Renal pelvis (tissue), 12 donors: ENCODE measurements at places on chromosomes 2 and 18. TPM values are rescaled to one million over a fixed set of nuclear protein-coding genes. Genes with fewer than 3 reads are reported as not detected.

GRCh38 chr2:166293984-166294383, 81.8 kb downstream of the SCN9A start:
- no peak for DNase-seq

- DNase-seq, result no peak
Observed at GRCh38 chr2:11941201-11942177, 195.1 kb downstream of the LPIN1 start.

- DNase-seq, result no peak
Observed at GRCh38 chr2:70751881-70752280, 16.1 kb downstream of the ADD2 start.

The KLHL30 gene
- polyA plus RNA-seq, result 0.36 TPM

The BCL11A gene
- polyA plus RNA-seq, result 16.1 TPM

DNA sequence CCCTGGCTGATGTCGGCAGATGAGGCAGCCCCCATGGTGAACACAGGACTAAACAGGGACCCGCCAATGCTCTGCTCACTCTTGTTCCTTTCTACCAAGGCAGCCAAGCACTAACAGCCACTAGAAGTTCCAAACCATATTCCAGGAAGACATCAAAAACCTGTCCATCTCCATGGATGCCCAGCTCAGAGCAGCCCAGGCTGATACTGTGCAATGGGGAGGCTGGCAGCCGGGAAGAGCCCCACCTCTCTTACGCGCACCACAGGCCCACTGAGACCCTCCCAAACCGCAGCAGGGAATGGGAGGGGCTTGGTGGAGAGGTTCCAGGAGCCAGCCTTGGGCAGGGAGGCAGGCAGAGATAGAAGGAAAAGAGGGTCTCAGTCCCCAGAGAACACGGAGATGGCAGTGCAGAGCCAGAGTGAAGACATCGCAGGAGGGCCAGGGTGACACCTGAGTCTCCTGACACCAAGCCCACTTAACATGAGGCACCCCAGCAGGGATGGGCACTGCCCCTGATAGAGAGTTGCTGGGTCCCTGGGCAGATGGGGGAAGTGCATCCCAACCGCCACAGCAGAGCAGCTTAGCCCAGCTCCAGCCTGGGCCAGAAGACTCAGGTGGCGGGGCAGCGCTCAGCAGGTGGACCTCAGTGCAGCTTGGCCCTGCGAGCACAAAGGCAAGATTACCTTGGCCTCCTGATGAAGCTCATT, 3.4 kb downstream of the HS6ST1 start:
- DNase-seq, result no peak

GRCh38 chr2:1550076-1550475, 136.8 kb downstream of the TPO start:
- DNase-seq, result no peak

DNA sequence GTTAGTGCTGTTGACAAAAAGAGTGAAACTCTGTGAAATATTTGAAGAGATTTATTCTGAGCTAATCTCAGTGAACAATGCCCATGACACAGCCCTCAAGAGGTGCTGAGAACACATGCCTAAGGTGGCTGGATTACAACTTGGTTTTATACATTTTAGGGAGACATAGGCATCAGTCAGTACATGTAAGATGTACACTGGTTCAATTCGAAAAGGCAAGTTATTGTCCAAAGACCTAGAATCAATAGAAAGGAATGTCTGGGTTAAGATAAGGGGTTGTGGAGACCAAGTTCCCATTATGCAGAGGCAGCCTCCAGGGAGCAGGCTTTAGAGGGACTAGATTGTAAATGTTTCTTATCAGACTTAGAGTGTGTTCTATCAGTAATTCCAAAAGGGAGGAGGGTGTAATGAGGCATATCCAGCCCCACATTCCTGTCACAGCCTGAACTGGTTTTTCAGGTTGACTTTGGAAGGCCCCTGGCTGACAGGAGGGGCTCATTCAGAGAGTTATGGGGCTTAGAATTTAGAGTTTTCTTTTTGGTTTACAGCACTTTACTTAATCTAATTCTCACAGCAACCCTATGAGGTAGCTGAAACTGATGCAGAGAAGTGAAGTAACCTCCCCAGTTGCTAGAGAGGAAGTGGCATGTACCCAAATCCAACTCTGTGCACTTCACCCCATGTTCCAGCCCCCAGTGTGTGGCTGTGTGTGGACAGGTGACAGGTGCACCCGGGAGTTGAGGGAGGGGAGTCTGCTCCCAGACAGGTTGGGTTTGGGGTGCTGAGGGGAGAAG, 28.3 kb upstream of the ASAP2 start:
- DNase-seq, result peak; percentile 76

The MRPL33 gene
- 153 TPM for polyA plus RNA-seq

DNA sequence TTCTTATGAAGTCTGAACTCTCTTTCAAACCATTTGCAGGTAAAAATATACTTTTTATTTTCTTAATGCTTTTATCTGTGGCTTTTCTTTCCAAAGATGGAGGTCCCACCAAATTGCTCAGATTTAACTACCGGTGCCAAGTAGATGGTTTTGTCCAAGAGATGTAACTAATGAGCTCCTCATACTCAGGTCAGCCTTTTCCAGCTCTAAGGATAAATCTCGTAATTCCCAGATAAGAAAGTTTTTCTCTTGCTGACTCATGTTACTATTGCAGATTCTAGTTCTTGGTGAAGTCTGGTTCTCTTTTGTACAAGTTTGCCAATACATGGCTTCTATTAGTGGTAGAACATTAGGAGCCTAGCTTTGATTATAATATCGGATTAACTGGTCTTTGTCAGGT, 550.8 kb upstream of the ZNF804A start:
- no peak for DNase-seq

DNA sequence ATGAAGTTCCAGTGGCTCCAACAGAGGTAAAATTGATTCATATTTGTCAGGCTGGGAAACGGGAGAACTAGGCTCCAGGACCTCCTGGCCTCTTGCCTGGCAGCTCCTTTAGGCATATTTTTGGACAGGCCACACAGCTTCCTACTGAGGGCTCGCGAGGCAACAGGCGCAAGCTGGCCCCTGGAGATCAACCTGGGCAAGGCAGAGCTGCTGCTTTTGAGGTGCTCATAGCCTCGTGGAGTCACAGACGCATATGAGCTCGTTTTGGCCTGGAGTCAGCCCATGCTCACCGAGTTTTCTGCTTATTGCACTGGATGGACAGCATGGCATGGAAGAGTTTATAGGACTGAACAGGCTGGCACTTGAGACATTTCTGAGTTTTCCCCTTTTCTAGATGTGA, 97.7 kb downstream of the CAPN13 start:
- no peak for DNase-seq

The GPR75 gene
- polyA plus RNA-seq, result 4.8 TPM

GRCh38 chr2:68971591-68972231, 2.7 kb upstream of the GKN1 start:
- DNase-seq, result no peak

DNA sequence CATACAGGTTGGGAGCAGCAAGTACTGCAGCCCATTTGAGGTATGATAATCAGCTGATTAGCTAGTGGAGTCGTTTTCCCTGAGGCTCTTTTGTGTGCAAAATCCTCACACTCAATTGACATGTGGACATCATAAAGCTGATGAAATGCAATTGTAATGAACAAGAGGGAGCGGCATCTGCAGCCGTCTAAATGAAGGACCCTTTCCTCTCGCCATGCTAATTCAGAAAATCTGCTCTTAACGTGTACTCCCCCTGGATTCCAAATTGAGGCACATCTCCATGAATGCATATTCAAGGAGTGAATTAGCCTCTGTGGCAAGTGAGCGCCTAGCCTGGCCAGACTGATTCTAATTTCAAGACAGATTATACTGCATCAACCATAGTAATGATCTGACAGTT, 260.9 kb upstream of the ATP5MC3 start:
- no peak for DNase-seq

DNA sequence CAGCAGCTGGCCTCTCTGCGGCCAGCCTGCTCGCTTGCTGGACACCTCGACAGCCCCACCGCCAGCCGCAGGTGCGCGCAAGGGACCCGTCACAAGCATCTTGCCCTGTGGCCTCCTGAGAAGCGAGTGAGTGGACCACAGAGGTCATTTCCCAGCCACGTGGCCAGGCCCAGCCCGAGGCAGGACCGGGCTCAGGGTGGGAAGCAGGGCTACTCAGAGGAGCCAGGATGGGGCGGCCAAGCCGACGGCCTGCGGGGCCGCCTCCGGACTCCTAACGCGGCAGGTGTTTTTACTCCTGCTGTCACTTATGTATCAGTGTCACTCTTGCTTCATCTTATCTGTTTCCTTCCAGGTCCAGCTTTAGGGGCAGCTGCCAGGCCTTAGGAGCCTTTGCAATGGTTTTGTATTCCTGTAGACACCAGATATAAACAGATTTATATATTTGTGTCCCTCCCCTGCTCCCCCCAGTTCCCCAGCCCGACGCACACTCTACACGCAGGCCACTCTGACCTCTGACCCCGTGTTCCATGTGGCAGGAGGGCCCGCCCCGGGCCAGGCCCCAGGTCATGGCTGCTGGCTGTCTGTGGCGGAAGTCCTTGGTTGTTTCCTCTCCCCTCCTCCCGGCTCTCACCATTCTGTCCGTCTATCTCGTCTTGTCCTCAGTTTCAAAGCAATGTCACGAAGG, 236.4 kb downstream of the ATAD2B start:
- DNase-seq, result no peak

The CCDC68 gene
- 6.9 TPM for polyA plus RNA-seq

DNA sequence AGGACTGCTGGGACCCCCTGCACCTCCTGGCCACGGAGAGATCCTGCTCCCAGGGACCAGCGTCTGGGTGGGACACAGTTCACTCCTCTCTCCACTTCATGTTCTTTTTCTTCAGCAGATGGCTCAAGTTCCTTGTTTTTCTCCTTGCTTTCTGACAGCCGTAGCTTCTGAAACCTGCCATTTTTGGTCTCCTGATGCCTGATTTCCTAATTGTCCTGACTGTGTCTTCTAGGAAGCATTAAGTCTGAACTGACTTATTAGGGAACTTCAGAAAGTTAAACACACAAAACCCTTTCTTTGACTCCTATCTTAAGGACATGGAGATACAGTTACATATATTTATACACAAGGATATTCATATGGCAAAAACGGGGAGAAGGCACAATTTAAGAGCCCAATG, 22.7 kb downstream of the CNNM4 start:
- no peak for DNase-seq

DNA sequence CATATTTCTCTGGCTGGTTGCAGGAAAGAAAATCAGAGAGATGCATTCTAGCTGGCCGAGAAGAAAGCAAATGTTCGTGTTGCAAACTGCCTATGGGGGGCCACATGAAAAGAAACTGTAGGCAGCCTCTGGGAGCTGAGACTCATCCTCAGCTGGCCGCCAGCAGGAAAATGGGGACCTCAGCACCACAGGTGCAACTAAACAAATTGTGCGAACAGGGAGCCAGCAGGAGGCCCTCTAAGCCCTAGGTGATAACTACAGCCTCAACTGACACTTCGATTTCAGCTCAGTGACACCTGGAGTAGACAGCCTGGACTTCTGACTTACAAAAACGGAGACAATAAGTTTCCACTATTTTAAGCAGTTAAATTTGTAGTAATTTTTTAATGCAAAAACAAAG, 107.3 kb downstream of the DTNB start:
- no peak for DNase-seq

GRCh38 chr2:110881908-110882307, 149.5 kb downstream of the ACOXL start:
- DNase-seq, result no peak

The IL1RN gene
- 2.7 TPM for polyA plus RNA-seq

DNA sequence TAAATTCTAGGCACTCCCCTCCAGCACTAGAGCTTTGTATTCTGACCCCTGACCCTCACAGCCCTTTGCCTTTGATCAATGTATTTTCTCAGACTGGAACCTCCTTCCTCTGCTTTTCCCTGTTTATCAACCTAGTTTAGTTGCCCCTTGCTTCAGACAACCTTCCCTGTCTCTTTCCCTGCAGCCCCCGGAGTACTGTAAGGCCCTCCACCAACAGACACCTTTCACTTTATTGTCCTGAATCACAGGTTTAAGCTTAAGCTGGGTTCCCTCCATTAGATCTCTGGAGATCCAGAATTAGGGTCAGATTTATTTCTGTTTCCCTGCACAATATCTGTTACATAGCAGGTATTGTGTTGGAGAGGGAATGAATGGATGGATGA, 140.2 kb downstream of the DDX1 start:
- DNase-seq, result no peak

DNA sequence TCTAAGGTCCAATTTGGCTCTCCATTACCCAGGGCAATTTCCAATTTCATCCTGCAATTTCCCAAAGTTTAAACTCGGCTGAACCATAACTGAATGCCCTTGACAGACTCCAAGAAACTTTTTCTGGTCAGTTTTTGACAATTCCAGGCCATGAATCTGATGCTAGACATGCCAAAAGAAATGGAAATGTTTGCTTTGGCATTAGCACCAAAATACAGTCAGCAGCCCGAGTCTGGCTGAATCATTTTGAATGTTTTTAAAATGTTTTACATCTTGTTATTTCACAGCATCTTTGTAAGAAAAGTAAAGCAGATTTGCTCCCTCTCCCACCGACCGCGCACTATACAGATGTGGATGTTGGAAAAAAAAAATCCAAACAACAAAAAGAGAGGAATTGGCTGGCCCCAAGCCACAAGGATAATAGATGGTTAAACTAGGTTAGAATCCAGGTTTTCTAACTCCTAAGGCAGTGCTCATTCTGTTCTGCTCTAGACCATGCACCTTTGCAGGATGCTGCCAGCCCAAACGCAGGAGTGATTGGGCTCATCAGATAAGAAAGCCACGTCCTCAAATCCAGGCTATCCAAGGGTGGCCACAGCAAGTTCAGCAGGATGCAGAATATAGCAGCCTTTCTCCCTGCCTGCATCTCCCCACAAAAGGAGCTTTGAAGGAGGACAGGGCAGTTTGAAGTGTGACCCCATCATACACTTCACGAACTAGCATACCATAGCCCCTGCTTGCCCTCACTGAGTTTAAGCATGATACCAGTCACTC, 167.5 kb downstream of the ALK start:
- DNase-seq, result no peak

DNA sequence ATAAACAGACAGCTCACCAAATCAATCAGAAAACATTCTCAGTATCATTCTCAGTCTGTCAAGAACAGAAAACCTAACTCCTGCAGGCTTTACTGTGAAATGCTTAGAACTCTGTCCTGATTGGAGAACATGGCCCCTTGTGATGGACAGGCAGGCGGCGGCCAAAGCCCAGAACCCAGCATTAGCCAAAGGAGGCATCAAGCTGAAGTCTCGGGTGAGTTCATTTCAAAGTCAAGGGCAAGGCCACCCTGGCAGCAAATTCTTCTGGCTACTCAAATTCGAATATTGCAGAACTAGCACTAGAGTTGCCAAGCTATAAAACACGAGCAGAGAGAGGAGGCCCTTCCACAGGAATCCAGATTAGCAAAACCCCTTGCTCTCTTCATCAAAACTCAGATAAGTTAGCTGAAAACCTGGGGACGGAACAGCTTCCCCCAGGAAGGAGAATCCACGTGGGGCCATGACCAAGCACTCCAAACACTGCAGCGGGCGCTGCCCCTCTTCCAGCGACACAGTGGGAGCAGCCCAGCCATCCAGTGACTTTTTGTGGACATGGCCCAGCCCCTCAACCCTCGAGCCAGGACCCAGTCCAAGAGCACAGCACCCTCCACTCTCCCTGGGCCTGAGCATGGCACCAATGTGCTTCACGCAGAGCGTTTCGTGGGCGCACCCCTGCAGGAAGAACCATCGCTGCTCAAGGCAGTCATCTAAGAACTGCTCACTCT, 98.6 kb downstream of the HDAC4 start:
- DNase-seq, result no peak

The CTIF gene
- 21.1 TPM for polyA plus RNA-seq
